ENCODE measurements at places on chromosomes 6 and 20. TPM values are rescaled to one million over a fixed set of nuclear protein-coding genes. Genes with fewer than 3 reads are reported as not detected.

Gene SASH1
- 145 TPM for total RNA-seq

Gene UBD
- 0.22 TPM for total RNA-seq

Gene RUNX2
- 0.91 TPM for total RNA-seq

Gene HTR1B
- 0.22 TPM for total RNA-seq

Gene MUCL3
- not detected for total RNA-seq

Gene PBOV1
- total RNA-seq, result not detected

Gene ADGRG6
- total RNA-seq, result 71.5 TPM

Gene STX11
- total RNA-seq, result 0.91 TPM

Gene EDN3
- not detected for total RNA-seq

Gene IL17A
- total RNA-seq, result not detected

Gene ZNF322
- 21.8 TPM for total RNA-seq

Gene STMND1
- not detected for total RNA-seq

Gene EMILIN3
- total RNA-seq, result not detected

Gene SEMG1
- total RNA-seq, result not detected

Gene ZNF133
- 20.5 TPM for total RNA-seq

Gene GRIK2
- total RNA-seq, result 0.32 TPM

Gene CNKSR3
- total RNA-seq, result 13.8 TPM

Gene ZBP1
- not detected for total RNA-seq

Gene PLA2G7
- total RNA-seq, result not detected

Gene SNTA1
- 22.1 TPM for total RNA-seq

Gene CLPSL1
- total RNA-seq, result not detected

Gene RAB44
- total RNA-seq, result 0.13 TPM

Gene RAET1L
- total RNA-seq, result not detected

Gene PTCHD4
- 0.54 TPM for total RNA-seq
